ENCODE measurements at places on chromosomes 6 and 20.

DNA sequence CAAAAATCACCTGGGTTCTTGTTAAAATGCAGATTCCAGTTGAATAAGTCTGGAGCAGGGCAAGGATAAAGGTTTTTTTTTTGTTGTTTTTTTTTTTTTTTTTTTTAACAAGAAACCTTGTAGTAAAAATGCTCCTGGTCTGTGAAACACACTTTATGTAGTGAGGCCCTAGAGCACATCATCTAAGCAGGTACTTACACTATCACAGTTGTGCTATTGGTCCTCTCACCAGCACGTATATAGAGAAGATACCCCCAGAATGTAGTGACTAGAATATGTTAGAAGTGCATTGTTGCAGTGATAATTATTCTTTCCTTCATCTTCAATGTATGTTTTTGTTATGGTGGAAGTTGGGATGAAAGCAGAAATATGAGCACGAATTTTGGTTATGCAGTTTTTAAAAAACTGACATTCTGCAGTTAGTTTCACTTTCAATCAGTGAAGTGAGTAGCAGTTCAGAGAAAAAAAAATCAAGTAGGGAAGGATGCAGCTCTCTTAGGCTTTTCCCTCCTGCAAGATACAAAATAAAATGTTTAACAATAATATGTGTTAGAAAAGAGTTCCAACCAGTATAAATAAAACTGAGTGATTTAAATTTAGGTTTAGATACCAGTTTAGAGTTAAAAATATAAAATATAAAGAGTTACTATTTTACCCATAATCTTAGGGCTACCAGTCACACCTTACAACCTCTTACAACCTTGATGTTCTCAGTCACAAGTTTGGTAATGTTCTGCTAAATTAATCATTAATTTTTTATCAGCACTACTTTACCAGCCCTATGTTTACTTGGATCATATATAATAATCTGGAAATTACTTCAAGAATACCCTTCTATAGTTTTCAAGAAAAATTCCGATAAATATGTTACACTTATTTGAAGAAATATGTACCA lies 9.2 kb upstream of the DEFB113 start:
- no peak for DNase-seq

- no peak for DNase-seq
Observed at GRCh38 chr20:63314015-63314471, 21.1 kb downstream of the COL20A1 start.

- DNase-seq, result no peak
Observed at GRCh38 chr20:63150911-63151531, 64.9 kb downstream of the YTHDF1 start.

DNA sequence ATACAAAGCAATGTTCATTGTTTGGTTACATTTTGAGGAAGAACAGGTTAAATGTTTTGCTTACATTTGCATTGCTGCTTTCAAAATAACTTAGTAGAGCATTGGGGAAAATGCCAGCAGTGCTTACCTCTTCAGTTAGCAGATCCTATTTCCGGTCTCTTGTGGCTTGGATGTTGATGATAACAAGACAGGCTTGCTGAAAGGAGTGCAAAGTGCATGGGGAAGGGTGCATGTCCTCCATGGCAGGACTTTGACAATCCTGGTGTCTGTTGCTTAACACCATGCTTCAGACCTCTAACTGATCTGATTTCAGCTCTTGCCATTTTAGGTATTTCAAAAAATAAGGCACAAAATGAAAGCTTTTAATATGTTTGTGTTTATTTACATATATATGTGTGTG lies 21.1 kb downstream of the TPD52L1 start:
- DNase-seq, result no peak

GRCh38 chr6:158283304-158283980 lies 28.8 kb upstream of the TULP4 start:
- DNase-seq, result no peak

- DNase-seq, result no peak
Observed at GRCh38 chr6:168724669-168725570, 283.9 kb downstream of the SMOC2 start.

- no peak for DNase-seq
Observed at GRCh38 chr6:128696691-128697689, 176.6 kb upstream of the PTPRK start.

GRCh38 chr6:31607317-31607716 lies 7.7 kb upstream of the AIF1 start:
- DNase-seq, result no peak

GRCh38 chr20:44787299-44787698 lies 23.0 kb downstream of the RIMS4 start:
- no peak for DNase-seq

DNA sequence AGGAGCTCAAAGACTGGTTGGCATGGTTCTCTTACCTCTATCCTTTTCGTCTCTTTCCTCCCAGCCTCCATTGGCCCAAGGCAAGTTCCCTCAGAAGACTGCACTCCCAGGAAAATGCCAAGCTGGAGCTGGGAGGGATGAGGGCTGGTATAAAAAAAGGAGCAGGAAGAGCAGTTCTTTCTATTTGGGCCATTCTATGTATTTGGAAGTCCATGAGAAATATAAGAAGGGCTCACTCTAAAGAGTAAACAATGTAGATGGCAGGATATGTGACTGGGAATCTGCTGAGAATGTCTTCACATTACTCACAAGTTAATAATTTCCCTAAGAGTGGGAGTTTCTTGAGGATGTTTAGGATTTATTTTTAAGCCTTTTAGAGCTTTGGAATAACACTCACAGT lies 36.6 kb upstream of the ADTRP start:
- no peak for DNase-seq

All from T-cell (primary cell).